Activated CD4-positive, alpha-beta T cell treated with anti-CD3 and anti-CD28 coated beads, Interleukin-2, amount 50 U/mL, for 4 hours (primary cell): ENCODE measurements at places on chromosomes 7 and 10.
A peak's percentile ranks its signal among the peaks of the same experiment; 100 is the strongest.

GRCh38 chr7:37943905-37944736, 23.7 kb downstream of the EPDR1 start:
- DNase-seq = no peak

DNA sequence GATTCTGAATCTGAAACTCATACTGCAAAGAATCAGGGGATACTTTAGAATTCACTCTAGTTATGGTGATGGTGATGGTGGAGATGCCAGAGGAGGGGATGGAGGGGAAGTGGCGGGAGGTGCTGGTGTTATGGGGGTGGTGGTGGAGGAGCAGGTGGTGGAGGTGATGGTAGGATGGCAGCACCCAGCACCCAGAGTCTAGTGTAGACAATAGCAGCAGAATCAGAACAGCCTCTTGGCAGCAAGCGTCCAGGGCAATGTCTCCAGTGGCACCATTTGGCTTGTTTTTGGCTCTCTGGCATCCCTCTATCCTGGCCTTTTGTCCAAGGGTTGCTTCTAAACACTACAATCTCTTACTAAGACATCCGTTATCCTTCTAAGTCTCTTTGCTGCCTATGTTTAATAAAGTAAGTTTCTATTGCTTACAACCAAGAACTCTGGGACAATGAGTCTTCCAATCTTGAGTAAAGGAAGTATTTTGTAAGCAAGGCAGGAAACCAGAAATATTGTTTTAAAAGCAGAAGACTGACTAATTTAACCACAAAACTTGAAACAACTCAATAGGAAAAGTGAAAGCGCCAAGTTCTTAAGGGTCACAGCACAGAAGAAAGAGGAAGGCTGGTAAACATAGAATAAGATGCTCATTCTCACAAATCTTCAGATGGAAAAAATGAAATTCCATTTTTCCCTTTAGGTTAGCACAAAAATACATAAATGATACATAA, 42.4 kb upstream of the GDF10 start:
- DNase-seq = no peak

DNA sequence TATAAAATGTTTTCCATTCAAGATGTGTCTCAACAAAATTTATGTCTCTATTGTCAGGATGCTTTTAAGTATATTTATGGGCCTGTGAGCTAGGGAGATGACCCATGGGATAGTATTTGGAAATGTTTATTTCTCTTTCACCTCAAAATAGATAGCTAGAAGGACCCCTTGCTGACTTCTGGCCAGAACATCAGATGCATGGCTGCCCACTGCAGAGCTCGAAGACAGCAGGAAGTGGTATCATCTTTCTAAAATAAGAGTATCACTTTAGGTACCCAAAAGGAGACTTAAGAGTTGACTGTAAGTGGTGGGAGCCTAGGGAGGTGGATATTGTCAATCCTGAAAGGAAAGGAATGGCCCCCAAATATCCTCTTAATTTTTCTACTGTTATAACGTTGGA, 264.4 kb downstream of the NEBL start:
- no peak for DNase-seq

GRCh38 chr10:21534604-21535493, 817 bp downstream of the MLLT10 start:
- peak; percentile 36 for DNase-seq

GRCh38 chr10:126838316-126838715, 66.9 kb upstream of the DOCK1 start:
- no peak for DNase-seq

GRCh38 chr7:55020466-55020871, 1.7 kb downstream of the EGFR start:
- DNase-seq = no peak

GRCh38 chr7:155761162-155761561, 51.1 kb downstream of the SHH start:
- no peak for DNase-seq

DNA sequence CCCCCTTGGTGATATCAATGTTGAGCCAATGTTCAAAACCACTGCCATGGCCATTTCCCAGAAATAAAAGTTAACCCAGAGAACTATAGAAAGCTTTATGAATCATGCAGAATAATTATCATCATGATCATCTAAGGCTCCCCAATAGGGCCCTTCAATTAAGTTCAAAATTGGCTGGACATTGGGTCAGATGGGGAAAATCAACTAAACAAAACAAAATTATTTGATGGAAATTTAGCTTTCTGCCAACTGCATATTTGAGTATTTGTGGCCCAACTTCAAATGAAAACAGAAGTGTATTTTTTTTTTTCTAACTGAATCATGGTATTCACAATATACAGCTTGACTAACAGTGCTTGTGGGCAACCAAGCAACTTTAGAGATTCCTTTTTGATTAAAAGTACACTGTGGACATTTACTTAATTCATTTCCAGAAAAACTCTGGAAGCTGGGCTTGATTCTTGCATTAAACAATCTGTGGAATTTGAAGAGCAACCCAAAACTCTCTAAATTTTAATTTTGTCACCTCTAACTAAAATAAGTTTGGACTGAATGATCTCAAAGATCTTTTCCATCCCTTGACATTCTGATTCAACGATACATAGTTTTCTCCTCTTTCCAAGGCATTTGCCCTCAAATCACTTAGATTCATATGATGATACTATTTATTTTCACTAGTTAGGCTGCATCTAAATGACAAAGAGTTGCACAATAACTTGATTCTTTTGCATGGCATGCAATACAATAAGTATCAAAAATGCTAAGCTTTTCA, 203.2 kb downstream of the AHR start:
- DNase-seq = no peak

DNA sequence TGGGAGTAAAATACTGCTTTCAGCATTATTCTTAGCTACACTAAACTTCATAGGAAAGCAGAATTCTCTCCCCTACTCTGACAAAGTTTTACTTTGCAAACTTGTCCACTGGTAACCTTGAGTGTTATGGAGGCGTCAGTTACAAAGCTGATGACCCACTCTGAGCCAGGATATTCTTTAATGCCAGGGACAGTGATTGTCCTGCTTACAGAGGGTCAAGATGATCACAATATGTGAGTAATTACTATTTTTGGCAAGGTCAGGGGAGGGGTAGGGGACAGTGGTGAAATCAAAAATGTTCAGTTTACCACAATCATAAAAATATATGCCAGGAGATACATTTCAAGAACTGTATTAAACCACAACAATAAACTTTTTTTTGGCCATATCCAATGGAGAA, 520.6 kb downstream of the SUGCT start:
- DNase-seq = no peak

GRCh38 chr7:25885057-25885576, 266.9 kb upstream of the NFE2L3 start:
- no peak for DNase-seq
